Stomach (tissue), 19 donors: ENCODE measurements at places on chromosomes 6 and 20. TPM values are rescaled to one million over a fixed set of nuclear protein-coding genes. Genes with fewer than 3 reads are reported as not detected.

The FNDC11 gene
- polyA plus RNA-seq: 3.1 TPM

The CLIC5 gene
- polyA plus RNA-seq: 1.1 TPM

The MMP24 gene
- polyA plus RNA-seq: 1.7 TPM

- DNase-seq: peak; percentile 96
Observed at GRCh38 chr6:43509984-43510826, at the start of gene LRRC73. LRRC73 (minus strand) TSS chr6:43510346; CDS start chr6:43509785, 561 bp downstream.

- DNase-seq: peak; percentile 24
Observed at GRCh38 chr20:16106191-16106849, 466.9 kb downstream of the KIF16B start.

- DNase-seq: no peak
Observed at GRCh38 chr20:6014017-6014416, 39.8 kb downstream of the LRRN4 start.

DNA sequence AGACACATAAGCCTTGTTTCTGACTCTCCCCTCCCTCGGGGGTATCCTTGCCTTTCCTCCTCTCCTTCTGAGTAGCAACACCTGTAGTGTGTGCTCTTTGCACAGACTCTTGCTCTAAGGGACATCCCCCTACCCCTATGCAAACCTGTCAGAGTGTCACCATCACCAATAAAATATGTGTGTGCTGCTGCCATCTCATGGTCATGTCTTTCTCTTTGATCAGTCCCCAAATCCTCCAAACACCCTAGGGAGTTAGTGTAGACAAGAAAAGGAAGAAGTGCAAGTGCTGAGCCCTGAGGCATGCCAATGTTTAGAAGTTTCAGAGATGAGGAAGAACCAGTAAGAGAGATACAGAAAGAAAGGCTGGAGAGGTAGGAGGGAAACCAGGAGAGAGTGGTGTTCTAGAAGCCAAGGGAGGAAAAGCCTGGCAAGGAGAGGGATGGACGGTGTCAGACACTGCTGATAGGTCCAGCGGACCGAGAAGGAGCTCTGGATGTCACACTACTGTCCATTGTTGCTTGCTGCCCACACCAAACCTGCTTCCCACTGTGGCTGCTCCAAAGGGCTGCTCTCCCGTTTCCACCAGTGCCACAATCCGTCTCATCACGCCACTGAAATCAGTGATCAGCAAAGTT lies 16.4 kb downstream of the TRMT6 start:
- DNase-seq: no peak

GRCh38 chr6:16514249-16514648 lies 247.0 kb downstream of the ATXN1 start:
- DNase-seq: peak; percentile 71

DNA sequence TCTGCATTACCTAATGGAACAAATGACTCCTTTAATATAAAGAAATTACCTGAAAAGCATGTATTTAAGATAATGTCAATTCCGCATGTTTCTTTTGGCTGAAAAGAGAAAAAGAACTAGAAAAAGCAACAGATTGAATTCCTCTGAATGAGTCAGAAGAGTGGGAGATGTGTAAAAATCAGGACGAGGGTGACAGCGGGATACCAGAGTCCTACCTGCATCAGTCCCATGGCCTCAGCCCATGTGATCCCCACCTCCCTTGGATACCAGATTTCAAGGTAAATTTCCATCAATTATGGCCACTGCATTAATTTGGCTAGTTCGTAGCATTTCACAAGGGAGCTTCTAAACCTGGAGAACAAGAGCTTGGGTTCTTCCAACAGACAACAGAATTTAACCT lies 10.0 kb upstream of the MOXD1 start:
- no peak for DNase-seq

- DNase-seq: no peak
Observed at GRCh38 chr6:13058051-13058450, 270.3 kb downstream of the TBC1D7 start.

DNA sequence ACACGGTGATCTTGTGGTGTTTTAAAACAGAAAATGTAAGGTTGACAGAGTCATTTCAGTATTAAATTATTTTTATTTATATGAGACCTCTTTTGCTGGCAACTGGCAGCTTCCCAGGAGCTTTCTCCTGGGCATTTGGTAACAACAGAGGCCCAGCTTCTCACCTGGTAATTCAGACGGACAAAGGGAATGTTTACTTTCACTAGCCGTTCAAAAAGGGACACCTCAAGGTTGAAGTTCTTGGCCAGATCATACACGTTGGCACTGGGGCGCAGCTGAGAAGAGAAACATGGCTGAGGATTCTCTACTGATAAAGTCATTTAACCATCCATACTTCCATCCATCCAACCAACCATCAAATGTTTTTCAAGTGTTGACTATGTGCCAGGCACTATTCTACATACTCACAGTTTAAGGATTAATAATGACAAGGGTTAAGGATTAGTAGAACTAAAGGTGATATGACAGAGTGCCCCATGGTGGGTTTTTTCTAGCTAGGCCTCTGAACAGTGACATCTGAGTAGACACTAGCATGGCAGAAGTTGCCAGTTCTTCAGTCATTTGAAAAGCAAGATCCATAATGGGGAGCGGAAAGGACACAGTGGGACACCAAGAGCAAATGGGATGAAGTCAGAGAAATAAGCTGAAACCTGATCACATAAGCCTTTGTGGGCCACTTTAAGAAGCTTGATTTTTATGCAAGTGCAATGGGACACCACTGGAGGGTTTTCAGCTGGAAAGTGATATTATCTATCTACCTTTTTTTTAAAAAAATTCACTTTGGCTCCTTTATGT lies 25.1 kb downstream of the ZNFX1 start:
- DNase-seq: no peak
